ENCODE measurements at places on chromosomes 4 and X.
A peak's percentile ranks its signal among the peaks of the same experiment; 100 is the strongest.

- no peak for DNase-seq
Observed at GRCh38 chr4:40316333-40316781, 18.8 kb upstream of the CHRNA9 start.

DNA sequence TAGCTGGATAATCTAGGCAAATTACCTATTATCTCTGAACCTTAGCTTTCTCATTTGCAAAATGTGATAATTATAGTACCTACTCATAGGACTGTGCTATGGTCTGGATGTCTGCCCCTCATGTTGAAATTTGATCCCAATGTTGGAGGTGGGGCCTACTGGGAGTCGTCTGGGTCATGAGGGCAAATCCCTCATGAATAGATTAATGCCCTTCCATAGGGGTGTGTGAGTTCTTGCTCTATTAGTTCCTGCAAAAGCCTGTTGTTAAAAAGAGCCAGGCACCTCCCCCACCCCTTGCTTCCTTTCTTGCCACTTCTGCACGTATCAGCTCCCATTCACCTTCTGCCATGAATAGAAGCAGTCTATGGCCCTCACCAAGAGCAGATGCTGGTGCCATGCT lies 73.9 kb downstream of the SERTM2 start:
- peak; percentile 34 for DNase-seq

GRCh38 chrX:101759000-101759399 lies 99.3 kb upstream of the ARMCX2 start:
- DNase-seq: peak; percentile 10

DNA sequence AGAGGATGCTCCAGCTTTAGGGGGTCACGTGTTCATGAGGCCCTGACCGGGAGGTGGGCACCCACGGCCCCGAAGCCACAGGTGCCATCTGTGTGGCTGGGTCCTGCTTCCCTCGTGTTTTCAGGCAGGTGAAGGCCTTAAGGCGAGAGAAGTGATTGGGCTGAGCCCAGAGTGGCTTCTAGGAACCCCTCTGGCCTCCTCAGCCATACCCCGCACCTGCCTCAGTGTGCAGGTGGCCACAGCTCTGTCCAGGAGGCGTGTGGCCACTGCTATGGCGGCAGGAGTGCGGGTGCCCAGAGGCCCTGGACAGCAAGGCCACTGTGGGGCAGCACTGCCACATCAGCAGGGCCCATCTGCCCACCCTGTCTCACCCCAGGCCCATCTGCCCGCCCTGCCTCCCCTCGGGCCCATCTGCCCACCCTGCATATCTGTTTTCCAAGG lies 25.0 kb downstream of the NKX1-1 start:
- no peak for DNase-seq

DNA sequence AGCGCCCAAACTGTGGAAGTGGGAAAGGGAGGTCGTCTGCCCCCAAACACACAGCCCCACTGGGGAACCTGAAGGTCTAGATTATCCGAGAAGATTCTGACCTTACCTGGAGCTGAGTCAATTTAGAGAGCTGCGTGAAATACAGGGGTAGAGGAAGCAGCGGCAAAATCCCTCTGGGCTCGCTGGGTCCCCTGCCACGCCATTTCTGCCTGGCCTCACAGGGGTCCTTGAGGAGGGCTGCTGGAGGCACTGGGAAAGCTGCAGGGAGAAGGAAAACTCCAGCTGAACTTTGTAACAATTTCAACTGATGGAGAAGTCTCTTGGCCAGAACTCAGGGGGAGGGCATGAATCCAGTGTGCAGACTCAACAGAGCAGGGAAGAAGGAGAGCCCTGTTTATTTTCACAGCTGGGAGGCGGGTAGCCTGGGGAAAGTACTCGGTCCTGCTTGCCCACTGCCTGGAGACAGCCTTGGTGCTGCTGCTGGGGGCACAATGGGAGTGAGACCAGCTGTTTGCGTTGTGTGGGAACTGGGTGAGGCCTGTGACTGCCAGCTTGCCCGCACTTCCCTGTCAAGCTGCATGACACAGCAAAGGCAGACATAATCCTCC lies 93.2 kb upstream of the MAPK10 start:
- DNase-seq: no peak

DNA sequence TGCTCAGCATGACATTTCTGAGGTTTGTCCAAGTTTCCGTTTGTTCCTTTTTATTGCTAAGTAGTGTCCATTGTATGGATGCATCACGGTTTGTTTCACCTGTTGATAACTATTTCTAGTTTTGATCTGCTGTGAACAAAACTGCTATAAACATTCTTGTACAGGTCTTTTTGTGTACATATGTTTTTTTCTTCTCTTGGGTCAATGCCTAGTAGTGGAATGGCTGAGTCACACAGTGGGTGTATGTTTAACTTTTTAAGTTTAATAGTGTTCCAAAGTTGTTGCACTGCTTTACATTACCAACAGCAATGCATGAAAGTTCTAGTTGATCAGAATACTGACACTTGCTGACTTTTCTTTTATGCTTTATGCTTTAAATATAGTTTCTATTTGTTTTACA lies 76.7 kb downstream of the MAOB start:
- no peak for DNase-seq

DNA sequence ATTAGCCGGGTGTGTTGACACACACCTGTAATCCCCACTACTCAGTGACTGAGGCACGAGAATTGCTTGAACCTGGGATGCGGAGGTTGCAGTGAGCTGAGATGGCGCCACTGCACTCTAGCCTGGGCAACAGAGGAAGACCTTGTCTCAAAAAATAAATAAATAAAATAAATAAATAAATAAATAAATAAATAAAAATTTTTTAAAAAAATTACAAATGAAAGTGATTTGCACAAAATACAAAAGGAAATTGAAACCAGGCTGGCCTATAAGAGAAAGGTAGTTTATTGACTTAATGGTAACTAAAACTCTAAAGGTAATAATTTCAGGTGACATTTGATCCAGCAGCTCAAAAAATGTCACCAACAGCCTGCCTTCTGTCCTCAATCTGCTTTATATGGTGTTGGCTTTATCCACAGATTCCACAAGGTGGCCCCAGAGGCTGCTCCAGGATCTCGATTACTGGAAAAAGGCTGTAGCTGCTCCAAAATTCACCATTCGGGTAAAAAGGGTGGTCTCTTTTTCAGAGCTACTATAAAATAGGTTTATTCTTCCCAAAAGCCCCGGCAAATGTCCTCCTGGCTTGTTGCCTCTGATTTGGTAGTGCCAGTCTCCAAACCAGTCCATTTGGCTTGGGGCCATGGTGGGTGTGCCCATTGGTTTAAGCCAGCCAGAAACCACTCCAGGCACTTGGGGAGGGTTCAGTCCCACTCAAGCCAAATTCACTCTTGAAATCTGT lies 61.4 kb upstream of the TRIM2 start:
- DNase-seq: peak; percentile 88

DNA sequence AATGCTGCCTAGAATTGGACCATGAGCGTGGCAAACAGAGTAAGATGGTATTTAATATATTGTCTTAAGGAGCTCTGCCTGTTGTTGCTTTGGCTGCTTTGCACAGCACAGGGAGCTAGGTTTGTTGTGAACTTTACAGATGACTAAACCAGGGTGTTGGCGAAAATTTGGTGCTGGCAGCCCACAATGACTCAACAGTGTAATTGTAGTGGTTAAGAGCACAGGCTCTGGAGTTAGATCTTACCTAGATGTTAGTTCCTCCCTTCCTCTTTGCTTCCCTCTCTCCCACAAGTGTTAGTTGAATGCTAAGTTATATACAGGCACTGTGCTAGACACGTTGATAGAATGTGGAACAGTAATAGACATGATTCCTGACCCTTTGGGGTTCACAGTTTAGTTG lies 128.9 kb upstream of the TRPC5 start:
- DNase-seq: no peak

- peak; percentile 46 for DNase-seq
Observed at GRCh38 chr4:89598602-89599001, 238.4 kb downstream of the SNCA start.

DNA sequence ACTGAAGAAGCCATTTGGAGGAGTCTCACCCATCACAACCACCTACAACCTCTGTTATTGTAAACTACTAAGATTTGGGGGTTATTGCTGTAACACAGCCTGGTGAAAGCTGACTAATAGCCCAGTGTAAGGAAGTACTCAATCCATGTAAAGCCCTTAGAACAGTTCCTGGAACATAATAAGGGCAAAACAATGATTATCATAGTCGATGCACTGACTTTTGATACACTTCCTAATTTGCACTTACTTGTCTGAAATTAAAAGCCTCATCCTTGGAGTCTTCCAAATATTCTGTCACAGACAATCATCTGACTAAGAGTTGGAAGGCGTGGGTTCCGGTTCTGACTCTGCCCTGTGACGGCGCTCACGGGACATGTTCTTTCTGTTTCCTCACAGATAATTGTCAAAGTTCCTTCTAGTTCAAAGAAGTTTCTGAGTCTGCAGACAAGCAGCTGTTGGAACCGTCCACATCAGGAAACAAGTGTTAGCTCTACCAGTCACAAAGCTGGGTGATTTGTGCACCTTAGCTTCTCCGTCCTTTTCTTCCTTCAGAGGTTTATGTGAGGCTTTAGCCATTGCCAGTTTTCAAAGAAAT lies 33.4 kb upstream of the RASGEF1B start:
- no peak for DNase-seq

DNA sequence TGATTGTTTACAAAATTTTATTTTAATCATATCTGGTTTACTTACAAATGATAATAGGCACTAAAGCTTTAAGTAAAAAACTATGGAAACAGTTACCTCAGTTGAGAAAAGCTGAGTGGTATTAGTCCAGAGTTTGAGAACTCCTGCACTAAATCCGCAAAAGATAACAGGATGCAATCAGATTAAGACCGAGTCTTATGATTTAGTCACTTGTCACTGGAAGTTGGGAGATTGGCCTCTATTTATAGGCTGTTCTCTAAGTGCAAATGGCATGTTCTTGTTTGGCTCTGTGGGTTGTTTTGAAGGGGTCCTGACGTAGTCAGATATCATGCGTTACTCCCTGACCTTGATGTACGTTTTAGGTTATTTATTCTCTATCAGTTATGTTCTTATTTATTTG lies 6.3 kb downstream of the GPAT3 start:
- DNase-seq: no peak

DNA sequence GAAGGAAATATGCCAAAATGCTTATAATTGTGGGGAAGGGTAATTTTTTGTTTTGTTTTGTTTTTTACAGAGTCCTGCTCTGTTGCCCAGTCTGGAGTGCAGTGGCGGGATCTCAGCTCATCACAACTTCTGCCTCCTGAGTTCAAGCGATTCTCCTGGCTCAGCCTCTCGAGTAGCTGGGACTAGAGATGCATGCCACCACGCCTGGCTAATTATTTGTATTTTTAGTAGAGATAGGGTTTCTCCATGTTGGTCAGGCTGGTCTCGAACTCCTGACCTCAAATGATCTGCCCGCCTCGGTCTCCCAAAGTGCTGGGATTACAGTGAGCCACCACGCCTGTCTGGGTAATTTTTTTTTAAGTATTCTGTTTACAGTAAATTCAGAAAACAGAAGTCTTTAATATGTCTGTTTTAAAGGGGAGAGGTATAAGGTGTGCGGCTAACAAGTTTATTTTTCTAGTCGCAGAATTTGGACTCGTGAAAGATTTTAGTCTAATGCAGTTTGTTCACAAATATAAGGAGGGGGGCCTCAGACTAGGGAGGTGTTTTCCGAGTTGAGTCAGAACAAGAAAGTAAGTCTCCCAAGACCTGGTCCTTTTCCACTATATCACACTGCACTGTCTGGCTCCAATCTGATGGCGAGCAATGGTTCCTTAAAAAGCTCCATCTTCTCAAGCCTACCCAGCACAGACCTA lies 1.5 kb downstream of the ACSL1 start:
- no peak for DNase-seq

- no peak for DNase-seq
Observed at GRCh38 chr4:26420913-26421312, 69.4 kb downstream of the CCKAR start.

GRCh38 chr4:149296503-149296902 lies 519.1 kb downstream of the IQCM start:
- DNase-seq: no peak

GRCh38 chr4:71992571-71993312 lies 39.1 kb upstream of the NPFFR2 start:
- DNase-seq: no peak

GRCh38 chrX:119745283-119745848 lies 13.0 kb upstream of the SOWAHD start:
- DNase-seq: no peak

- no peak for DNase-seq
Observed at GRCh38 chr4:59518005-59518823, 1681.9 kb upstream of the ADGRL3 start.

GRCh38 chrX:20514358-20514757 lies 247.6 kb upstream of the RPS6KA3 start:
- DNase-seq: no peak

DNA sequence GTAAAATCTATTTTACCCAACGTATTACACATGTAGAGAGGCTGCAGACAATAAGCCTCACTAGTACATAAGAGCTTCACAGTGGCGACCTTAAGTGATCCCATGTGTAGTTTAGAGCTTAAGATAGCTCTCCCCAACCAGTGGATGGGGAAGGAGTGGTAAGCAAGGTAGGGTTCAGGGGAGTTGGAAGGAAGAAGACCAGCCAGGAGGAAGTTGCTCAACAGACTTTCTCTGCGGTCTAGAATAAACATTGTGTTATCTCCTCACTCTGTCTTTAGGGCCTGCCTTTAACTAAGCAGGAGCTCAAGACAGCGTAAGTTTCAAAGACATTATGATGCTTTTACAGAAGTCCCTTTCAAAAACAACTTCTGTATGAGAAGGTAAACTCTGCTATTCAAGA lies 16.8 kb downstream of the MEPE start:
- DNase-seq: no peak

- no peak for DNase-seq
Observed at GRCh38 chr4:70838204-70838603, 1.5 kb downstream of the GRSF1 start.

GRCh38 chr4:107757864-107758476 lies 37.9 kb upstream of the PAPSS1 start:
- peak; percentile 39 for DNase-seq

- DNase-seq: peak; percentile 20
Observed at GRCh38 chr4:4182835-4183568, 43.7 kb downstream of the OTOP1 start.

- no peak for DNase-seq
Observed at GRCh38 chrX:39397561-39398199, 596.4 kb downstream of the MID1IP1 start.

GRCh38 chr4:74531963-74532794 lies 87.2 kb downstream of the AREG start:
- peak; percentile 12 for DNase-seq

GRCh38 chrX:2620576-2620975 lies 70.5 kb upstream of the CD99 start:
- no peak for DNase-seq

DNA sequence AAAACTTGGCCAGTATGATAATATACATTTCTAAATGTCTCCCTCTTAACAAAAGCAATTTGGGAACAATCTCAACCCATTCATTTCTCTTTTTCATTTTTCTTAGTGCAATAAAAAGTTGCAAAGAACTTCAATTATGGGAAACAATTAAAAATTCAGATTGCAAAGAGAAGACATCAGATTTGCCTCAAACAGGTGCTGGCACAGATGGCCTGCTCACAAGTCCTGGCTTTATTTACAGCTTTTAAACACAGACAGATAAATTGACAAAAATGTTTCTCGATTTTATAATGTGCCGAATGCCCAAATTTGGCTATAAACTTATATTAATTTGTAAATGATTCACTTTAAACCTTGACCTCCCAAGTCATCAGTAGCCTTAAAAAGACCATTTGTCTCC lies 28.7 kb downstream of the SLC4A4 start:
- DNase-seq: no peak

Measured in NCI-H526 (cell line).